ENCODE measurements at places on chromosomes 6 and 20.

DNA sequence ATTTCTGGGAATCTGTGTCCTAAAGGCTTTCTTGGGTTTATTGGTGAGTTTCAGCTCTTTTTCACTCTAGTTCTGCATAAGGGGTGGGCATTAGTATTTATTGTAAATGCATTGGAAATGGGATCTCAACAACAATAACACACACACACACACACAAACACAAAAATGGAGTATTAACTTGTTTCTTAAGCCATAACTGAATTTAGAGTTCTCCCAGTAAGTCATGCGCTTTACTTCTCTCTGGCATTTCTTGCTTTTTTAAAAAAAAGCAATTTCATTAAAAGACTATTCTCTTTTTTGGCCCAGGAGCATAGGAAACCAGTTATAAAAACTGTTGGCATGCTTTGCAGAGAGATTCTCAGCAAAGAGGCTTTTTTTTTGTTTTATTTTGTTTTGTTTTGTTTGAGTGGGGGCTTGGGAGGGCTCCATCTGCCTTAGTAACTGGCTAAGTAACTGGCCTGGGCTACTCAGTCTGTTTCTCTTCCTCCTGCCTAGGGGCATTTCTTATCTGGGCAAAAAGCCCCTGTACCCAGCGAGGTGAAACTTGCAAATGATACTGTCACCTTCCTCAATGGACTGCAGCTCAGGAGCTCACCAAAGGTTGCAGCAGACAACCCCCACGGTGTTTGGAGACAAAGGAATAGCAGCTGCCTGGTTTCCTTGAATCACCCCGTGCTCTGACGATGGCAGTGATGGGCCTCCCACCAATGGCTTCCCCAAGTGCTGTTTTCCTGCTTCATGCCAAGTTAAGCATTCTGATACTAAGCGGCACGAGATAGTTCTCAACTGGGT is 128.5 kb downstream of the BCAS1 start:
- no peak for DNase-seq

DNA sequence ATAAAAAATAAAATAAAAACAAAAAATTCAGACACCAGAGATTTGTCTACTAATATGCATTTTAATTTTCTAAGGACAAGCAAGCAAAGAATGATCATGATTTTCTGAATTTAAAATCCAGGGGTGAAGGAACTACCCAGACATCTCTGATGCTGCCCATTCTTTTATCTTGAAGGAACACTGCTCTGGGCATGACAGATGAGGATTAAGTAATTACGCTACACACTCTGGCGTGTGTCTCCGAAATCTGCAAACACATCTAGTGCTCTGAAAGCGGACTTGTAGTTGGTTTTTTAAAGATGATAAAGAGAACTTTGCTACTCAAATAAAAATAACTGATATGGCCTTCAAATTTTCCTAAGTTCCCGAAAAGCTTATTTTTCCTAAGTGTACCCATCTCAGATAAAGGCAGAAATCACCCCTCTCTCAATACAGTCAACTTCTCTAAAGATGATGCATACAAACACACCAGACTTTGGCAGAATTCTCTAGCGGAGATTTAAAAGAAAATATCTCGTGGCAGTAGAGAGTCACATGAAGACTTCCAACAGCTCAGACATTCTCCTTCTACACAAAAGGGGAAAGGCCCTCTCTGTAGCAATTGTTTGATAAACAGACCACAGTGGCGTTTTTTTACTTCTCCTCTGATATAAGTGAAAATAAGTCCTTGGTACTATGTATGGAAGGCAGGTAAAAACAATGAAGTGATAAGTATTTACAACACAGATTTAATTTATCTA is 133.8 kb downstream of the BACH2 start:
- DNase-seq, result no peak

DNA sequence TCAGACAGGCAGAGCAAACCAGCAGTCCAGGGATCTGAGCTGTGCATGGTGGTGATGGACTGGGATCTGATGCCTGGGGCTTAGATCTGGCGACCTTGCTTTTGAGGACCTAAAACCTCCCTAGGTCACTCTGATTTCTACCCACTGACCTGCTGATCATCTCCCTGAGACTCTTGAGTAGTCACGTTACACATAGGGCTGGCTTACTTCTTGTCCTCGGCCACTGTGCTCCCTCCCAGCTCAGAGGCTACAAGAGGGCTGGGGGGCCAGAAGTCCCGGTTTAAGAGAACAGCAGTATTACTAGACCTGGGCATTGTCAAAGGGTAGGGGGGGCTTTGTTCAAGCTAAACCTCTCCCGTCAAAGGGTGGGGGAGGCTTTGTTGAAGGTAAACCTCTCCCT is 5.5 kb downstream of the DYNLT1 start:
- DNase-seq, result no peak

GRCh38 chr20:17227219-17227575 is 357 bp downstream of the PCSK2 start:
- DNase-seq, result no peak

- peak; percentile 60 for DNase-seq
Measured at GRCh38 chr6:32192608-32193039, at the start of gene GPSM3. GPSM3 (minus strand) TSS chr6:32192643; CDS start chr6:32192513, 130 bp downstream.
